Dermis blood vessel endothelial cell (primary cell): ENCODE measurements at places on chromosomes 2 and 18. TPM values are rescaled to one million over a fixed set of nuclear protein-coding genes. Genes with fewer than 3 reads are reported as not detected.

BMP10 gene
- total RNA-seq: not detected in 2 replicates

TUBB8B gene
- total RNA-seq: 0.14 TPM in 1 of 2 replicates, not detected in the other

GRCh38 chr2:38605298-38605830 is 2.6 kb upstream of the HNRNPLL start:
- no peak for DNase-seq

DNA sequence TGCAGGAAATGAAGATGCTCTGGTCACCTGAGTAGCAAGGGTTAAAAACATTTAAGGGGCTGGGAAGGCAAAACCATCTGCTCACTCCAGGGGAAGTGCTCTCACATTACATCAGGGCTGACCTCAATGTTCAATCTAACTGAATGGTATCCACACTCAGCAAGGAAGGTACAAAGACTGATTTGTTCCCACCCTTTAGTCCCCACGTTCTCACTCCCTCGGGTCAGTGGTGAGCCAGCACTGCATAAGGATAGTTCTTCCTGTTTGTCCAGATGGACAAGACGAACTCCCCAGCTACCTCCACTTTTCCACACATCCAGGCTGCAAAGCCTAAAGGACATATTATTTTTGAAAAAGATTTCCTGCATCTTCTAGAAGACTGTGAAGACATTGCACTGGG is 126.6 kb upstream of the SLC14A2 start:
- no peak for DNase-seq

DNA sequence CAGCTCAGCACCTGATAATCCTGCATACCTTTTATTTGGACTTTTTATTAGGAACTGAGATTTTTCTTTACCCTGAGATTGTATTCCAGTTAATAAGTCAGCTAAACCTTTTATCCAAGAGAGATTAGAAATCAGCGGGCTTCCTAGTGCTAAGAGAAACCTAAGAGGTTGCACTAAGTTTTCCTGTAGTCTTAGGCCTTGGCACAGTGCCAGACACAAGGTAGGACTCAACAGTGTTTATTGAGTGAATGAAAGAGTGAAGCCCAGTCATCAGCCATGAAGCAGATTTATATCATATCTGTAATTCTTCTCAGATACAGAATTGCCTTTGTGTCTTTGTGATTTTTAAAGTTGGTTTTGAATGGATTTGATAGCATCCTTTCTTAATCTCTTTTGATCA is 13.6 kb downstream of the OTX1 start:
- DNase-seq: no peak
